ENCODE measurements at places on chromosomes 2 and 18. TPM values are rescaled to one million over a fixed set of nuclear protein-coding genes. Genes with fewer than 3 reads are reported as not detected.

The ERBB4 gene
- 62.7 TPM for total RNA-seq

- DNase-seq: no peak
Observed at GRCh38 chr2:96344011-96344410, 8.4 kb downstream of the NCAPH start.

DNA sequence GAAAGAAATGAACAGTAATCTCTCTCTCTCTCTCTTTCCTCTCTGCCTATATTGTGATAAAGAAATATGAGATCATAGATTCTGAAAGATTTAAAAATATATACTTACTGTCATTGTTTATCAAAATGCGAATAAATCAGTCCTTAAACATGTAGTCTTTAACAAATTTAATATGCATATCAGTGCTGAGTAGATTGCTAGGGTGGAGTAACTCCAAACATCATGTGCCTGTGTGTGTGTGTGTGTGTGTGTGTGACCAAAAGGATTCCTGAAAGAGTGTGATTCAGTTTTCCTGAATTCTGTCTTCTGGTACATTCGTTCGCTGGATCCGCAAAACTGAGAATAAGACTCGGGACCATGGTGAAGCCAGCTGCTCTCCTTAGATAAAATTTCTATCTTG, 24.0 kb upstream of the DSEL start:
- DNase-seq: no peak

- DNase-seq: no peak
Observed at GRCh38 chr2:38526195-38526594, 76.5 kb downstream of the HNRNPLL start.

DNA sequence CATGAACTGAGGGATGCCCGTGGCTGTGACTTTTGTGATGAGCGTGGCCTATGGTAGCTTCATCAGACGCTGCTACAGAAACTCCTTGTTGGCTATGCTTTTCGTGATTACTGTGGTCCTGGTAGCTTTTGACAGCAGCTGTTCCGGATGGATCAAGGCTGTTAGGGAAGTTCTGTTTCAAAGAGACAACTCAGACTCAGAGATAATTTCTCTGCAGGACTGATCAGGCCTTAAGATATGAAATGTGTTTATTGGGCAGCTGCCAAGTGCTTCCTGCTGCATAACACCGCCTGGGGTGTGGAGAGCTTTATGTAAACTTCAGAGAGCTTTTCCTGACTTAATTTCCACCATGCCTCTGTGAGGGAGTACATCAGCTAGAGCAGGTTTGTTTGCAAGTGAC, 243.8 kb downstream of the TSN start:
- no peak for DNase-seq

Measured in testis (tissue), 5 donors.